ENCODE measurements at places on chromosomes 3 and 15. TPM values are rescaled to one million over a fixed set of nuclear protein-coding genes. Genes with fewer than 3 reads are reported as not detected.
A peak's percentile ranks its signal among the peaks of the same experiment; 100 is the strongest.

DNA sequence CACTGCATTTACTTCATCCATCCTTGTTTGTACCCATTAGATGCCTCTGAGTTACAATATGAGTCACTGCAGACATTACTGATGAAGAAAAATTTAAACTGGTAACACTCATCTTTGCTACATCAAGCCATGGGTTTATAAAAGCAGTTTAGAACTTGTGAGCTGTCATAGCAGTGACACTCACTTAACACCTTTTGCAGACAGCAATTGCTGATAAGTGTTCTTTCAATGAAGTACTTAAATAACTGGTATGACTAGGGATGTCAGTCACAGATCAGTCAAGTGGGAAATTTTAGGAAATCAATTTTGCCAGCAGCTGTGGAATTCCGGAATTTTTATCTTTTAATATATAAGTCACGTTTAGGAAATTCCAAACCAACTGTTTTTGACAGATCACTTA lies 643.0 kb downstream of the TBL1XR1 start:
- no peak for DNase-seq

DNA sequence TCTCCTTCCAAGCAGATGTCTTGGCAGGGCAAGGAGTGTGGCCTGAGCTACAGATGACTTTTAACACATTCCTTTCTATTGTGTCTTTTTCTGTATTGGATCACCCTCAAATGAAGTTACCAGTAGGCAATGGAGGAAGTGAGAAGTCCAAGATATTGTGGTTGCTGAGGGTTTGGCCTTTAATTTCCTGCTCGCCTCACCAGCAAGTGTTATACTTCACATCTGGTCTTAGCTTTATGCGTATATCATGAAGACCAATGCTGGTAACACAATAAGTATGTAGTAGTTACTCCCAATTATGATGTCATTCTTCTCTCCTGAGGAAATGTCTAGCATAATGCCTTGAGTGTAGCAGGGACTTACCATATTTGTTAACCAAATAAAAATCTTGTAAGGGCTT lies 179.9 kb downstream of the ZIC1 start:
- DNase-seq = peak; percentile 3

GRCh38 chr3:34263101-34263621 lies 464.7 kb downstream of the PDCD6IP start:
- DNase-seq = no peak

DNA sequence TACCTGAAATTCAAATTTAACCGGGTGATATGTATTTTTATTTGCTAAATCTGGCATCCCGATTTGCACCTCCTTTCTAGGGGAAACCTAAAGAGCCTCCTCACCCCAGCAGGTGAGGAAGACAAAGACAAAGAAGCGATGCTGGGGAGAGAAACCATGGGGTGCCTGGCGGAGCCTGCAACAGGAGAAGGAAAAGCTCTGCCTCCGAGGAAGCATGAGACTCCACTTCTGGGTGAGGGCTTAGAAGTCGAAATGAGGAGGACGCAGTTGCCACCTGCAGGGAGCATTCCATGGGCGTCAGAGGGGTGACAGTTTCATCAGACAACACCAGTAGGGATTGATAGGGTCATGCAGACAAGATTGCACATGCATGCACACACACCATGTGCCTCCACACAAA lies 30.5 kb upstream of the LYZL4 start:
- no peak for DNase-seq

- no peak for DNase-seq
These were observed 39.0 kb downstream of the CYP11A1 start for GRCh38 chr15:74328331-74329056.

- DNase-seq = no peak
These were observed 83.5 kb upstream of the ABHD17C start for GRCh38 chr15:80611543-80612080.

Gene CSTA
- total RNA-seq = 0.30 TPM

DNA sequence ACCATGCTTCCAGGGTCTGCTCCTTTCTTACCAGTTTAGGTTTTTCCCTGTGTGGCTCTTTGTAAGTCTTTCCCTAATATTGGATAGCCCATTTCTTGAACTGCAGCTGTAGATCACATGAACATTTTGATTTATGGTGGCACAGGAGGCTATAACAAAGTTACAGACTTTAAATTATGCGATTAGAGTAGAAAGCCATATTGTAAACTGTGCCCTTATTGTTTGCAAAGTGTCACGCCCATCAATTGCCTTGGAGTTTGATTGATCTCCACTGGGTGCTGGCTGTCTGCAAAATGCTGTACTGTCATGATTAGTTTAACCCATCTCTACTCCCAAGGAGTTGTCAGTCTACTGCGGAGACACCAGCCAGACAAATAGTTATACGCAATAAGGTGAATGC lies 110.3 kb downstream of the CACNA2D3 start:
- no peak for DNase-seq

Gene MUC4
- total RNA-seq = 0.05 TPM

GRCh38 chr15:64634027-64634426 lies 141.4 kb downstream of the RBPMS2 start:
- DNase-seq = no peak

- no peak for DNase-seq
These were observed 54.6 kb upstream of the TOP2B start for GRCh38 chr3:25719321-25719720.

DNA sequence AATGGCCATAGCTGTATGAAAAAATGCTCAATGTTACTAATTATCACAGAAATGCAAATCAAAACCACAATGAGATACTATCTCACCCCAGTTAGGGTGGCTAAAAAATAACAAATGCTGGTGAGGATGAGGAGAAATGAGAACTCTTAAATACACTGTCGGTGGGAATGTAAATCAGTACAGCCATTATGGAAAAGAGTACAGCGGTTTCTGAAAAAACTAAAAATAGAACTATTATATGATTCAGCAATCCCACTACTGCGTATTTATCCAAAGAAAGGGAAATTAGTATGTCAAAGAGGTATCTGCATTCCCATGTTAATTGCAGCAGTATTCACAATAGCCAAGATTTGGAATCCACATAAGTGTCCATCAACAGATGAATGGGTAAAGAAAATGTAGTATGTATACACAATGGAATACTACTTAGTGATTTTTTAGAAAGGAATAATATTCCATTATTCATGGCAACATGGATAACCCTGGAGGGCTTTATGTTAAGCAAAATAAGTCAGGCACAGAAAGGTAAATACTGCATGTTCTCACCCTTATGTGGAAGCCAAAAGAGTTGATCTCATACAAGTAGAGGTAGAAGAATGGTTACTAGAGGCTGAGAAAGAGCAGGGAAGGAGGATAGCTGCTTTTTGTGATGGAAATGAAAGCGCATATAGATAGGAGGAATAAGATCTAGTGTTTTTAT lies 35.0 kb downstream of the SERP1 start:
- DNase-seq = peak; percentile 56

DNA sequence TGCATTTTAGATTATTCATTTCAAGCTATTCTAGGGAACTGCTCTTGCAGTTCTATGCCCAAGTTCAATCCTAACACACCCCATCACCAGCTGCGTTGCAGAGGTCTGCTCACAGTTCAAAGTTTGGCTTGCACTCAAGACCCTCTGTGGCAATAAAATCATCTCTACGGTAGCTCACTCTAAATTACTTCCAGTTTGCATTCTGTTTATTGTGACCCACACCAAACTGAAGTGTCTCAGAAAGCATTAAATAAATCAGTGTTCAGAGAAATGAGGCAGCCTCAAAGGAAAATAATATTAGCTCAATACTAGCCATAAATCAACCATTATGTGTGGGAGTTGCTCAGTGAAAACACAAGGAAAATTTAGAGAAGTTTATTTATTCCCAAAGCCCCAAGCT lies 250.3 kb downstream of the MAGI1 start:
- DNase-seq = no peak

GRCh38 chr15:60594071-60594470 lies 115.1 kb upstream of the ICE2 start:
- DNase-seq = no peak

GRCh38 chr3:71117572-71118247 lies 465.8 kb downstream of the FOXP1 start:
- DNase-seq = peak; percentile 49

DNA sequence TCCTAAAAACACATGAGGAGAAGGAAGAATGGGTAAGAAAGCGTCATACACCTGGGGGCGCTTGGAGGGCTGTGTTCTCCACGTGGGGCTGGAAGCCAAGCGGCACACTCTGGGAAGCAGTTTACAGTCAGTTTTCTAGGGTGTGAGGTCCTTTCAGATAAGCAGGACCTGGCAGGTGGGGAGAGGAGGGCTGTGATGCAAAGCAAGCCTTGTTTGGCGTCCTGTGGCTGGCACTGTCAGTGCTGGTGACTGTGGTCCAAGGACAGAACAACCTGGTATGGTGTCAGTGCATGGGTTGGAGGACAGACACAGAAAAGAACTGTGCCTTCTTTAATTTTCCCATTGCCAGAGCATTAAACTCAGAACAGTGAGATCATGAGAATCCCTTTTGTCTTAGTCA lies 260.7 kb upstream of the NR2E3 start:
- DNase-seq = no peak

DNA sequence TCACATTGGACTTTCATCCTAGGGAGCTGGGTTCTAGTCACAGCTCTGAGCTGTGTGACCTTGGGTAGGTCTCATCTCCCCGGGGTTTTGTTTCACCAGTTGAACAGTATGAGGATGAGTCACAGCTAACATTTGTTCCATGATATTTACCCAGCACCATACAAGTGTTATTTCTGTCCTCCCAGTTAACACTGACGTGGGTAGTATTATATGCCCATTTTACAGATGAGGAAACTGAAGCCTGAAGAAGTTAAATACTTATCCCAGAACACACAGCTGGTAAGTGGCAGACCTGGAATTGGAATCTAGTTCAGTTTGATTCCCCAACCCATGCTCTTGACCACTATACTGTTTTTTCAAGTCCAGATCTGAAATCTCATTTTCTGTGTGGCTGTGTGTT lies 908 bp upstream of the RARB start:
- DNase-seq = peak; percentile 68

Gene TLR9
- not detected for total RNA-seq

- no peak for DNase-seq
These were observed 15.9 kb upstream of the DOCK3 start for GRCh38 chr3:50658831-50659230.

DNA sequence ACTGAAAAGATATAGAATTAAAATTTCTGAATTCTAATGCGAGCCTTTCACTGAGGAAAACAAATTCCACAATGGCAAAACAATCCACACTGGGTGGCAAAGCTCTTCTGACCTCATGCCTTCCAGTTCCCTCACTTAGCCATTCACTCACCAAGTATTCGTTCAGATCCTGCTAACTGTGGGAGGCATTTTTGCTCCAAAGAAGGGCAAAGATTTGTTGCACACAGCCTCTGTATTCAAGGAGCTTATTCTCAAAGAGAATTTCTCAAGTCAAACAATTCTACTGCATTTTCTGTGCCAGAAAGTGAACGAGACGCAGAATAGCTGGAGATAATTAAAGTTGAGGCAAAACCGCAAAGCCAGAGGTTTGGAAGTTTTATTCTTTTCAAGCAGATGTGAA lies 77.3 kb downstream of the CPNE4 start:
- DNase-seq = no peak

DNA sequence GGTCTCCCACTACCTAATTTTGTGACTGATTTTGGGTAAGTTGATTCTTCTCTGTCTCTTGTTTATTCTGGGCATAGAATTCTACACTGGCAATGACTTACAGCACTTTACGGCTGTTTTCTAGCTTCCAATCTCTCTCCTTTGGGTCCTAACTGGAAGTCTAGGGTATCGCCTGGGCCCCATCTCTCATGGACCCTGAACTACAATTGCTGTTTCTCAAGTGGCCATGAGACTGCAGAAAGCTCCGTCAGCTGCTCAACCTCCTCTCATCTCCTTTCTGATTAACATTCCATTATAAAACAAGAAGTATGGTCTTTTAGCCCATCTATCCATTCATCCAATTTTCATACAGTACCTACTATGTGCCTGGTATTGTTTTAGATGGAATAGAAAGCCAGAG lies 4.4 kb upstream of the PXYLP1 start:
- no peak for DNase-seq

DNA sequence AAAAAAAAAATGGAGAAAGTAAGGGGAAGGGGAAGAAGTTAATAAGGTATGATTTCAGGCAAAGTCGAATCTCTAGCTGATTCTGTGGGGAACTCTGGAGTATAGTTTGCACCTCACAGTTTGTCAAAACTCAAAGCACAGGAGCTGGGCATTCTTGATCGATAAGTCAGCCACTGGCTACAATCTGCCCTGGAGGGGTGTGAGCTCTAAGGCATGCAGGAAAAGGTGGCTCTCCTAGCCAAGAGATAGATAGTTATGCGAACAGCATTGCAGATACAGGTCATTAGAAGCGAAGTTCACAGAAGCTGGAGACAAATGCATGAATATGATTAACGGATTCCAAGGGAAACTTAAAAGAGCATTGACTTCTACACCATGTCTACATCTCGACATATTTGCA lies 952.6 kb downstream of the AGBL1 start:
- DNase-seq = peak; percentile 66

Gene LMAN1L
- not detected for total RNA-seq

GRCh38 chr3:32257042-32257441 lies 18.6 kb downstream of the CMTM8 start:
- DNase-seq = peak; percentile 67

Gene GPR160
- 3.4 TPM for total RNA-seq

DNA sequence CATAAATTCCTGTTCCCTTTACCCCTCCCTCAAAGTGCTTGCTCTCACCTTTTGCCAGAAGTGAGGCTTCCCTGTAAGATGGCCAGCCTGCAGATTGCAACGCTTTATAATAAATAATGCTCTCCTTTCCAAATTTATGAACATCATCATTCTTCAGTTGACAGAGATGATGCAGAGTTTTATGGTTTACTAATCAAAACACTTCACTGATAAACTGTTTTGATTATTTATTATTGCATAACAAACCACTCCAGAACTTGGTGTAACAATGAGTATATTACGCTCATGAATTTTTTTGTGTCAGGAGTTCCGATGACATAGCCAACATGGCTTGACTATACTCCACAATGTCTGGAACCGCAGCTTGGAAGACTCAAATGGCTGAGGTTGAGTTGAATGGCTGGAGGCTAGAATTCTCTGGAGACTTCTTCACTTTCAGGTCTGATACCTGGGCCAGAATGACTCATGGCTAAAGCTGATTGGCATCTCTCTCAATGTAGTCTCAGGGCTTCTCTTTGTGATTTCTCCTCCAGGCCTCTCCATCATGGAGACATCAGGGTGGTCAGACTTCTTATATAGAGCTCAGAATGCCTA lies 27.3 kb upstream of the TGFBR2 start:
- peak; percentile 5 for DNase-seq

- DNase-seq = peak; percentile 71
These were observed 66.5 kb upstream of the SH3GL3 start for GRCh38 chr15:83380682-83381081.

DNA sequence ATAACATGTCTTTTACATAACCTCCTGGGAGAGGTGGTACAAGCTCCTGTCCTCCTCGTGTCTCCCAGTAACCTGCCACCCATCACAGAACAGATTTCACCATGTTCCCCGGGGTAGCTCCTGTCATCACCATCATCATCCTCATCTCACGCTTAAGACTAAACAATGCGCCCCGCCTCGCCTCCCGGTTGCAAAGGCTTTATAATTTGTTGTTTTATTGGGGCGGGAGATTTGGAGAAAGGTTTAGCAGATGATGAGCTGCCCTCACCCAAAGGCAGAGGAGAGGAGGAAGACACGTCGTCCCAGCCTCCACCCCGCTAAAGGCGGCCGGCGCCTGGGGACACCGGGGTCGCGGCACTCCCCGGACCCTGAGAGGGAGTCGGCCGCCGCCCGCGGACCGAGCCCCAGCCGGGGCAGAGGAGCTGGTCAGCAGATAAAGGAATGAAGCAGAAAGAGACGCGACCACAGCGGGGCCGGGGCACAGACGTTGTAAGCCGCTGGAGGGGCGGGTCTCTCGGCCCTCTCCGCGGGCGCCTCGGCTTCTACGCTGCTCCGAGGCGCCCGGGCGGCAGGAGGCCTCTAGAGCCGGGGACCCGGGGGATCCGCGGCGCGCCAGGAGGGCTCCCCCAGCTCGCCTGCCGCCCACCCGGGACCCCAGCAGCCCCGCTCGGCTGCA lies 589 bp downstream of the HERC1 start:
- DNase-seq = peak; percentile 41
